ENCODE measurements at places on chromosomes 16 and 17. TPM values are rescaled to one million over a fixed set of nuclear protein-coding genes. Genes with fewer than 3 reads are reported as not detected.

CDRT15 gene
- not detected for total RNA-seq

LDHD gene
- 0.48 TPM for total RNA-seq

CD300H gene
- not detected for total RNA-seq

RMI2 gene
- 23.1 TPM for total RNA-seq

FBXW10 gene
- not detected for total RNA-seq

ZFP3 gene
- 1.4 TPM for total RNA-seq

APRT gene
- total RNA-seq, result 174 TPM

SLC25A39 gene
- total RNA-seq, result 183 TPM

NOTUM gene
- total RNA-seq, result not detected

GUCY2D gene
- total RNA-seq, result 0.49 TPM

ADAD2 gene
- total RNA-seq, result not detected

RNU2-1 gene
- total RNA-seq, result not detected

BRICD5 gene
- 3.9 TPM for total RNA-seq

FGF11 gene
- 16.9 TPM for total RNA-seq

ROGDI gene
- 22.5 TPM for total RNA-seq

KRTAP4-3 gene
- not detected for total RNA-seq

MILR1 gene
- not detected for total RNA-seq

NOG gene
- 6.1 TPM for total RNA-seq

GINS2 gene
- 28.4 TPM for total RNA-seq

TMEM95 gene
- not detected for total RNA-seq

DNAAF8 gene
- 0.31 TPM for total RNA-seq

NLRC5 gene
- total RNA-seq, result 8.4 TPM

NOXO1 gene
- 1.9 TPM for total RNA-seq

UTS2R gene
- not detected for total RNA-seq

GINS3 gene
- 14.9 TPM for total RNA-seq

LPO gene
- total RNA-seq, result not detected

NXPH3 gene
- total RNA-seq, result 1.1 TPM

RILP gene
- 5.1 TPM for total RNA-seq

ASPHD1 gene
- 2.1 TPM for total RNA-seq

MYH8 gene
- not detected for total RNA-seq

PIMREG gene
- total RNA-seq, result 28.7 TPM

MT3 gene
- not detected for total RNA-seq

GRAPL gene
- total RNA-seq, result not detected

FAM171A2 gene
- total RNA-seq, result 1.4 TPM

SP6 gene
- total RNA-seq, result 4.2 TPM

OTOA gene
- total RNA-seq, result 0.07 TPM

UNC13D gene
- total RNA-seq, result 1.0 TPM

FBXL16 gene
- 2.4 TPM for total RNA-seq

SLC16A11 gene
- 0.24 TPM for total RNA-seq

ST6GALNAC1 gene
- total RNA-seq, result 0.14 TPM

ODAD4 gene
- 0.88 TPM for total RNA-seq

KRT15 gene
- total RNA-seq, result 314 TPM

KRTAP4-9 gene
- total RNA-seq, result not detected

SGCA gene
- total RNA-seq, result not detected

NUPR1 gene
- total RNA-seq, result 23.7 TPM

NUDT7 gene
- 6.8 TPM for total RNA-seq

Data from foreskin keratinocyte (primary cell).